ENCODE measurements at places on chromosomes 2 and 18. TPM values are rescaled to one million over a fixed set of nuclear protein-coding genes. Genes with fewer than 3 reads are reported as not detected.

- H3K27me3 ChIP-seq: no peaks in the 10 kb centered on the region
- peak overlapping the region; percentile 53 for H3K27ac ChIP-seq
- no peaks in the 10 kb centered on the region for H3K36me3 ChIP-seq
- peaks cover 57% of the 10 kb centered on the region for H3K4me1 ChIP-seq
- no peak for DNase-seq
Observed at GRCh38 chr2:73979686-73980085, 5.0 kb upstream of the TET3 start.

The DPP10 gene
- total RNA-seq: not detected

- DNase-seq: no peak
- no peaks in the 10 kb centered on the region for H3K4me1 ChIP-seq
- peak overlapping the region; percentile 58 for H3K27ac ChIP-seq
- H3K4me3 ChIP-seq: peak overlapping the region; percentile 12
Observed at GRCh38 chr2:224983712-224984554, 58.3 kb downstream of the DOCK10 start.

- no peaks in the 10 kb centered on the region for H3K4me1 ChIP-seq
- no peak overlapping the region for H3K27ac ChIP-seq
- DNase-seq: no peak
- no peak overlapping the region for H3K4me3 ChIP-seq
- H3K36me3 ChIP-seq: no peaks in the 10 kb centered on the region
- H3K27me3 ChIP-seq: no peaks in the 10 kb centered on the region
Observed at GRCh38 chr2:234046521-234046920, 4.0 kb upstream of the SPP2 start.

DNA sequence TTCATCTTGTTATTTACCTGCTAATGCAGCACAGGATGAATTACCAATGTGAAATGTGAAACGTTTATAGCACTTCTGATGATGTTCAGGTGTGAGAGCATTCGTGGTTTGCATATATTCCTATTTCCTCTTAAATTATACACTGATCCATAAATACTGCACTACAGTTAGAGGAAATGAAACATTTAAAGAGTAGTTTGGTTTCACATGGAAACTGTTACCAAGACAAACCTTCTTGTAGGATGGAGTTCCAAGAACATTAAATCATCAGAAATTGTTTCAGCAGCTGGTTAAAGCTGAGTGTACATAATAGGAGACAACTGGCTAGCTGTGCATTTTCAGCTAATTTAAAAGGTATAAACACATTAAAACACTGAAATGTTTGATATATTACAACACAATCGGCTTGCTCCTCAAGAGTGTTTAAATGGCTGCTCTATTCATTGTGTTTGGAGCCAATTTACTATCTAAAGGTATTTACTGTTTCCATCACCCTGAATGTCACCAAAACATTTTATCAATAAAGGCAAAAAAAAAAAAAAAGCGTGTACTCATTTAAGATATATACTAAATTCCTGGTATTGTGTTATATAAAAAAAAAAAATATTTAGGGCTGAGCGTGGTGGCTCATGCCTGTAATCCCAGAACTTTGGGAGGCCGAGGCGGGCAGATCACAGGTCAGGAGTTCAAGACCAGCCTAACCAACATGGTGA, 100.6 kb downstream of the DYM start:
- H3K27ac ChIP-seq: no peak overlapping the region
- H3K36me3 ChIP-seq: no peaks in the 10 kb centered on the region
- H3K4me1 ChIP-seq: no peaks in the 10 kb centered on the region
- no peak overlapping the region for H3K4me3 ChIP-seq

DNA sequence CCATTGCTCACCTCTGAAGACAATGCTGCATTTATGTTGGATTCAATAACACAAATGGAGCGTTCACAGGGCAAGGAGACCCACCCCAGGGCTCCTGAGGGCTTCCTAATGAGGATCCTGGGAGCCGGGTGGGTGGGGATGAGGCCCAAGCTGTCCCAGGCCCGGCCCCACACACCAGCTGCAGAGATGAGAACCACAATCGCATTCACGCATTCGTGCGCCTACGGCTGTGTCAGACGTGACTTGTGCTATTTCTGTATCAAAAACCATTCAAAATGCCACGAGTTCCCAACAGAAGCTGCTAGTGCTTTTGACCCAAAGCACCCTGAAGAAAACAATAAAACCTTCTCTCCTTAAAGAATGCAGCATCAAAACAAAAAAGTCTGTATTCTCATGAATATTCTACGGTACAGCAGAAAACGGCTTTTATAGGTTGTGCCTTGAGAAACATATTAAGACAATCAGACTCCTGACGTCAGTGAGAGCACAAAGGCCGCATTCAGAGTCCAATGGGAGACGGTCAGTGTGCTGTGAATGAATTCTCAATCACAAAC, 205.4 kb downstream of the HDAC4 start:
- no peaks in the 10 kb centered on the region for H3K27me3 ChIP-seq
- no peak overlapping the region for H3K4me3 ChIP-seq
- DNase-seq: peak; percentile 9
- H3K27ac ChIP-seq: no peak overlapping the region
- no peaks in the 10 kb centered on the region for H3K4me1 ChIP-seq

DNA sequence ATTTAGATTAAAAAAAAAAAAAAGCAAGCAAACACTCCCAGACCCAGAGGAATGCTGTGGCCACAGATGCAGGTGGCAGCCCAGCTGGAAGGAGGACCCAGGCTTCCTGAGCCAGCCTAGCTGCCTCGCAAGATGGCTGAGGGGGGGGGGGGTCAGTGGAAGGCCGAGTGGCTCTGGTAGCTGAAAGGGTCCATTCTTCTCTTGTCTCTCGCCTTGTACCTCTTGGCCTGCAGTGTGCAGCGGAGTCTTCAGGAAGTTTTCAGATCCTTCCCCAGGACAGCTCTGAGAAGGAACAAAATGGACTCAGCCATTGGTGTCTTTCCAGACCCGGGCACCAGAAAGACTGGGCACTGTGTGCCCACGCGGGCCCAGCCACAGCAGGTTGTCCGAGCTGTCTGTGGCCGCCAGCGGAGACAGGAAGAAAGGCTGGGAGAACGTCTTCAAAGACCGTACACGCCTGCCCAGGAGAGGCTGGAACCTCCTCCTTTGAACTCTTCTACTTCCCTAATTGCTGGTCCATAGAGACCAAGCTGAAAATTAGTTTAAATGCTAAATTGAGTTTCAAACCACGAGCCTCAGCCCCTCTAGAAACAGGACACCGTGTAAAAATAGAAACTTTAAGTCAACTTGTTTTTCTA, 21.3 kb downstream of the APCDD1 start:
- no peak for DNase-seq
- peaks cover 21% of the 10 kb centered on the region for H3K4me1 ChIP-seq
- no peak overlapping the region for H3K27ac ChIP-seq
- peaks cover 4% of the 10 kb centered on the region for H3K36me3 ChIP-seq
- H3K27me3 ChIP-seq: no peaks in the 10 kb centered on the region

The SCN1A gene
- 21.5 TPM for total RNA-seq

DNA sequence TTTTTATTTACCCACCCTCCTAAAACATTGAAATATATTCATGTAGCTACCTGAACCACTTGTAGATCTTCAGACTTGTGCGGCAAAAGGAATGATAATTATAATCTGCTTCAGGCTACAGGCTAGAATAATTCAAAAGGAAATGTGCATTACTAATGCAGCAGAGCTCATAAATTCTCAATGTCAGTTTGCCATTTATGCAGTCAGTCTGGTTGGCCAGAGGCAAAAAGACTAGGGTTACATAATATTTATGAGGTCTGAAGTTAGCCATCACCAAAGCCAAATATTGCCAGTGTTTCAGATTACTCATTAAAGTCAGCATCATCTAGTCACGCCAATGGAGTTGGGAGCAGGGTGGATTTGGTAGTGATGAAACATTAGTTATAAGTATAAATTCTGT, 38.9 kb downstream of the METAP1D start:
- H3K4me3 ChIP-seq: no peak overlapping the region
- H3K36me3 ChIP-seq: no peaks in the 10 kb centered on the region
- DNase-seq: no peak
- H3K27ac ChIP-seq: no peak overlapping the region
- no peaks in the 10 kb centered on the region for H3K27me3 ChIP-seq

The SOCS6 gene
- total RNA-seq: 17.8 TPM

The CRYGD gene
- total RNA-seq: not detected
